ENCODE measurements at places on chromosomes 4 and X.

- no peak for DNase-seq
Observed at GRCh38 chr4:76882630-76883029, 15.3 kb downstream of the SOWAHB start.

DNA sequence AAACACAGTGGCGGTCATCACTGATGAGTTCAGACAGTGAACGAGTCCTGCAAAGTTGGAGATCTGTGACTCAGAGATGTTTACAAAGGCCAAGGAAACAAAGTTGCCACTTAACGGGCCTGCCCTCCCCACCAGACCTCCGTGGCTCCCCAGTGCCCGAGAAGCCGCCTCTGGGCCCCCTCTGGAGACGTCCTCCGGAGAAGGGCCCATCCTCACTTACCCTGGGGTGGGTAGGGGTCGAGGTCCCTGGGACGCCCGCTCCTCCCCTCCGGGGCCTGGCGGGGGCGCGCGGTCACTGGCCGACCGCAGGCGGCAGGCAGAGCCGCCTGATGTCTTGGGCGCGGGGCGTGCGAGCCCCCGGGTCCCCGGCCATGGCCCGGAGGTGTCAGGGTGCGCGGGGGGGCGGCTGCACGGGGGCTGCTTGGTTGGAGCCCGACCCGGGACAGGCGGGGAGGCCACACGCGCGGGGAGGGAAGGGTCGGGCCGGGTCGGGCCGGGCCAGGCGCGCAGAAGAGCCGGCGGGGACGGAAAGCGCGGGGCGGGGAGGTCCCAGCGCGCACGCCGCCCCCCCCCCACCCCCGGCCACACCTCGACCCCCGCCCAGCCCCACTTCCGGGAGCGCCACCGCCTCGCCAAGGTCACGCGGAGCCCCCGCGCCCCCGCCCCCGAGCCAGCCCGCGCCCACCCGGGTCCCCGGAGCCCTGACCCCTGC lies 529 bp downstream of the DHRSX start:
- DNase-seq, result peak; percentile 86

DNA sequence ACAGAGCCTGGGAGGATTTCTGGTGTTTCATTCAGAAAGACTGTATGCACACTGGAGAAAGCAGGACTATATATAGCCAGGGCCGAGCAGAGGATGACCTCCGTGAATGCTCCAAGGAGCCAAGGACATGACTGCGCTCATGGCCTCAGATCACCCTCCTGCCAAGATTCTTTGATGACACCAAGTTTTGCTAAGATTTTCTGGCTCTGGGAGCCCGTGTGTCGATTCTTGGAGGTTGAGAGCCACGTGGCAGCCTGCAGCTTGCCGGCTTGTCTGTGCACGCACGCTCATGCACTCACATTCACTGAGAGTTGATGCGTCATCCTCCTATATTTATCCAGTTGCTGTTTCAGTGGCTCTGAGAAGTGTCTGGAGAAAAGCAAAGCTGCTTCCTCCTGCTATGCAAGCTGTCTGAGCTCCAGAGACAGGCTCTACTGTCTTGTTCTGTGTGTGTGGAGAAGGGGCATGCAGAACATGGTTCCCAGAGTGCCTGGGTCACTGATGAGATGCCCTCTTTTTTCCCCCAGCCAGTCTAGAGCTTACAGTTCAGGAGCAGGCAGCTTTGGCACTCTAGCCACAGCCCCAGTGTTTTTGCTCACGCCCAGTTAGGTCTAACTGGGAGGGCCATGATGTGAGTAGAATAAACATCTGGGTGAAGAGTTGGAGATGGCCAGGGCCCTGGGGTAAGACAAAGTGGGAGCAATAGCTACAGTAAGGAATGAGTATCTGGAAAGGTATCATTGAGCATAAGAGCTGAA lies 64.9 kb upstream of the SCOC start:
- DNase-seq, result no peak

GRCh38 chrX:123185721-123186120 lies 1.6 kb downstream of the GRIA3 start:
- no peak for DNase-seq

GRCh38 chr4:7083597-7084563 lies 16.0 kb upstream of the GRPEL1 start:
- DNase-seq, result no peak

DNA sequence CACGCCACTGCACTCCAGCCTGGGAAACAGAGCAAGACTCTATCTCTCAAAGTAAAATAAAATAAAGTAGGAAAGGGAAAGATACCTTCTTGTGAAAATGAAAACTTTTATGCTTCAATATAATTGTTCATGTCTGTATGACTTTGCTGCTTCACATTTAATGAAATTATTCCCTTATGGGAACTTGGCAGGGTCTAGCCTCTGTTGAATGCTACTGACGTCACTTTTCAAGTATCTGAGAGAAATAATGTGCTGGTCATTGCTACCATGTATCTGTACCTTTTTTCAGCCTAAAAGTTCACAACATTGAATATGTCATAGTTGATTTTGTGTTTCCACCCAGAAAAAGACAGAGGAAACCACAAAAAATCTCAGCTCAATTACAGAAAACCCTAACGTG lies 65.2 kb downstream of the PRDM5 start:
- DNase-seq, result no peak

All from nephron progenitor cell (in vitro differentiated cells).